ENCODE measurements at places on chromosomes 13 and 19.

DNA sequence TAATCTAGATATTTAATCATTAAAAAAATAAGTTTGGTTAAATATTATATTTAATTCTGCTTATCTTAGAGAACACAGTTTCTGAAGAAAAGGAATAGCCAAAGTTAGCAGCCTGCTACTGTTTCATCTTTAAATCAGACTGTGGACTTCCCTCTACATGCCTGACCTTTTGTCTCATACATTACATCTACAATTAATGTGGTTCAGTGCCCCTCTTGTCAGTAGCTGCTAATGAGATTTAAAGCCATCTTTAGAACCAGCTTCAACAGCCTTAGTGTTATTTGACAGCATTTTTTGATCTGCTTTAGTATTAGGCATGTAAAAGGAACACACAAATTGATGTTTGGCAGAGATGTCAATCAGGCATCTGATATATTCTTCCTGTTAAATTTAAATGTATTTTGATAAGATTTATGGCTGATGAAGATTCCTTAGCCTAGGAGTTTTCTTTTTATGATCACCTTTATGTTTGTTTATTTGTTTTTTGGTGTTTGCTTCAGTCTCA is 1925.8 kb upstream of the PRR20A start:
- DNase-seq, result no peak

DNA sequence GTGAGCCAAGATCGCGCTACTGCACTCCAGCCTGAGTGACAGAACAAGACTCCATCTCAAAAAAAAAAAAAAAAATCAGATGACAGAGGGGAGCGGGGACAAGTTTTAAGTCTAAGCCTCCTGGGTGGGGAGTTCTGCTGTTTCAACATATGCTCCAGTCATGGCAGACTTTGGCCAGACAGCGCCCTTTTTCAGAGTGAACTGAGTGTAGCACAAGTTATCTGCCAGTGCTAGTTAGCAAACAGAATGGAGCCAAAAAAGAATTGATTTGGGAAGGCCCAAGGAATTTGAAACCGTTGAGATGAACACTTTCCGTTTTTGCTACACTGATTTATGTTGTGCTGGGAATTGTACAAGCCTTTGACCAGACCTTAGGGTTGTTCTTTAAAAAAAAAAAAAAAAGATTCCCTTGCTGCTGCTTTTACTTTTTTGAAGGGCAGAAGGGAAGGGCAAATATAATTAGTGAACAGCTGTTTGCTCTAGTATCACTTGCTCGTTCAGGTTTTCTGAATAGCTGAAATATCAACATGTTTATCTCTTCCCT is 5.7 kb downstream of the ACTN4 start:
- DNase-seq, result no peak

DNA sequence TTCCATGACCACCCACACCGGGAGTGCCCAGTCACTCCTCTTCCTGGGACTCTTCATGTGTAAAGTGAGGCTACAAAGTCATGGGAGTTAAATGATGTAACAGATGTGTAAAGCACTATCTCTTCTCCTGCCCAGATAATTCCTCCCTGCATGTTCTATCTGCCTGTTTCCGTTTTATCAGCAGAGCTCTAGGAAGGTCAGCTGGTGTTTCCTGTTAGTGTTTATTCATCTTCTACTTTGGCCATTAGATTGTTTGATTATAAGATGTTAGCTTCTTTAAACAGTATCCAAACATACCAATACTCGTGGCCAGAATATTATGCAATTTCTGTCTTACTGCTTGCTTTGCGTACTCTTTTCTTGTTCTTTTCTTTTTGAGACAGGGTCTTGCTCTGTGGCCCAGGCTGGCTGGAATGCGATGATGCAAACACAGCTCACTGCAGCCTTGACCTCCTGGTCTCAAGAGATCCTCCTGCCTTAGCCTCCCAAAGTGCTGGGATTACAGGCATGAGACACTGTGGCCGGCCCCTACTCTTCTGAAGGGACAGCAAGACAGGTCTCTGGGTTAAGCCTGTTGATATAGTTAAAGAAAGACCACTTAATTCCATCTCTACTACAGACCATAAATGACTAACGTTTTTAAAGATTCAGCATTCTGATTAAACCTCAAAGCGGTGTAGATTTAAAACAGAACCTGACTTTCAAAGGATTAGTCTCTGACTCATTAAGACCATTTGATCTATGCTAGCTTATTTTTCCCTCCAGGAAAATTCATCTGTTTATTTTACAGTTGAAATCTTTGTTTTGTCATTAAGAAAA is 97.4 kb upstream of the AKAP11 start:
- DNase-seq, result no peak

GRCh38 chr13:23651887-23652286 is 81.7 kb downstream of the TNFRSF19 start:
- DNase-seq, result peak; percentile 16

- no peak for DNase-seq
These were observed 12.6 kb downstream of the QPCTL start for GRCh38 chr19:45705115-45705514.

DNA sequence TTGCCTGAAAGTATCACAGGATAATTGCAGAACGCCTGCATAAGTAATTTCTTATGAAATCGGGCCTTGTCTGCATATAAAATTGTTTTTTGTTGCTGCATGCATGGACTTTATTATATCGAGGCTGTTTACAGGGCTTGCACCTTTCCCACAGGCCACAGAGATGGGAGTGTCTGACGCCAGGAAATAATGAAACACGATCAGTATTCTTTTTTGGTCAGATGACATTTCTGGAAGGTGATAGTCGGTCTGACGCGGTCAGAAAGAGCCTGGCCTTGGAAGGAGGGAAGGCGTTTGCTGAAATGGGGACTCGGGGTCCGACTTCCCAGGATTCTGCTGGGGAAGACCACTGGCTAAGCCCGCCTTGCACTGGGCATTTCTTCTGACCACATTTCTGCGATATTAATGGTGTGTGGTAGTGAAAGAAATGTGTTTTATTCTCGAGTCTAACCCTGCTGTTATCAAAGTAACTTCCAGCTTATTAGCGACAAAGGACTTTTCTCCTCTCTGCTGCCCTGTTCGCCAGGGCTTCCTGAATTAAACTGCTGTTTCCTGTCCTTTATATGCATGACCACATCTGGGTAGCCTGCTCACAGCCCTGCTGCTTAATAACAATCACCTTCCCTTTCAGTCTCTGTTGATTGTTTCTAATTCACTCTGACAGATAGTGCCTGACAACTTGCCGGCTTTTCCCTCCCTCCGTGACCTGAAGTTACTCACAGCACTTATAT is 11.6 kb upstream of the ZNF536 start:
- no peak for DNase-seq

DNA sequence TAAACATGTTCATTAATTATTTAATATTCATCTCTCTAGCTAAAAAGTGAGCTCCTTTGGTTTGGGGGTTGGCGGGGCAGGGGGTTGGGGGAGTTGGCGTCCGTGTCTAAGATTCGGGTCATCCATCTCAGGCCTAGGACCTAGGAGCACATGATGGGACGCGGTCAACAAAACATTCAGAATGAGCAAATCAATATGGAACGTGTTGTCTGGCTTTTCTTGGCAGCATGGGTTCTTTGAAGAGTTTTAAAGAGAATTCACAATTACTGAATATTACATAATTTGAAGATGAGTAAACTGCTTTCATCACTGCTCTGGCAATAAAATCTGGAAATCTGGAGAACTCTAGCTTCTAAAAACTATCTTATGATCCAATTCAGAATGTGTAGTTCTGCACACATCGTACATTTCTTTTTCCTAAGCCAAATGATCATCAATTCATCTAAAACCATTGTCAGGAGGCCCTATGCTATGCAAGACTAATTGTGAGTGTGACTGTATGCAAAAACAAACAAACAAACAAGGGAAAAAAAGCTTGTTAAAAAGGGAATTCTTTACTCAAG is 5.4 kb upstream of the ARGLU1 start:
- DNase-seq, result no peak

- DNase-seq, result no peak
These were observed 8.0 kb downstream of the ABHD13 start for GRCh38 chr13:108226184-108226583.

- DNase-seq, result no peak
These were observed 249.0 kb downstream of the LHFPL6 start for GRCh38 chr13:39353988-39354387.

- no peak for DNase-seq
These were observed 147.9 kb downstream of the KATNAL1 start for GRCh38 chr13:30159446-30159839.

- DNase-seq, result no peak
These were observed 31.1 kb upstream of the ATP12A start for GRCh38 chr13:24648983-24649687.

DNA sequence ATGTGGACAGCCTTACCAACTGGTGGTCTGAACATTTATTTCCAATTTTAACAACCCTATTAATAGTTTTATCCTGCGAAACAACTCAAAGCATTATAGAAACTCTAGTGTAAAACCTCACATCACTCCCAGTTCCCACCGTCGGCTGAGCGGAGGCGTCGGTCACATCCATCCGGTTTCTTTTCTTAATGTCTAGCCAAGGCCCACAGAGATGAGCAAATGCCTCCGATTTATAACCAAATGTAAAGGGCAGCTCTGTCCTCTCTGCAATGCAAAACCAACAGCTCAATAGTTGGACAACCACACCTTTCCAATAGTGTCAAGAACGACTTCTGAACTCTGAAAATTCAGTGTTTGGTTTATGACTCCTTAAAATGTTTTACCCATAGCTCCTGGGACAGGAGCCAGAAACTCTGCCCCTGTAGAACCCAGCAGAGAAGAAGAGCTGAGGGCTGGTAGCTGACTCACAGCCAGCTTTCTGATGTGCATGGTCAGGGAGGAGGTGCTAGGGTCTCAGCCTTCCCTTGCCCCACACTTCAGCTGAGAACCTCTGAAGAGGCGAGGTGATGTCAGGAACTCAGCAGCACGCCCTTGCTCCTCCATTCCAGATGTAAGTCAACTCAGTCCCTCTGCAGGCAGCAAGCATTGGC is 90.2 kb upstream of the UQCRFS1 start:
- DNase-seq, result no peak

DNA sequence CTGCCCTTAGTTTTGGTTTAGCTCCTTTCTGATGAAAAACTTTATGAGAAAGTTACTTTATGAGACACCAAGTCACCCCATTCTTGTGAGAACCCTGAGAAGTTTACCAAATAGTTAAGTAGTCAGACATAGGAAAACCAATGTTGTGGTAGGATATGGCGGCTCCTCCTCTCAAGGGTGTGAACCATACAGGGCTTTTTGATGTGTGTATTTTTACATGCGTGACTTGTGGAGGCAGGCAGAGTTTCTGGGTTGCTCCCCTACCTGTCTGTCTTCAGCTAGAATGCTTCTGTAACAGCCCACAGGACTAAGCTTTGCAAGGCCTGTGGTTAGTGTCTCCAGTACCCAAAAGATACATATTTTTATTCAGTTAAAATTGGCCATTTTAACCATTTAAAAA is 18.3 kb downstream of the UBAC2 start:
- DNase-seq, result peak; percentile 71

GRCh38 chr19:8610936-8611300 is 403 bp upstream of the ADAMTS10 start:
- no peak for DNase-seq

DNA sequence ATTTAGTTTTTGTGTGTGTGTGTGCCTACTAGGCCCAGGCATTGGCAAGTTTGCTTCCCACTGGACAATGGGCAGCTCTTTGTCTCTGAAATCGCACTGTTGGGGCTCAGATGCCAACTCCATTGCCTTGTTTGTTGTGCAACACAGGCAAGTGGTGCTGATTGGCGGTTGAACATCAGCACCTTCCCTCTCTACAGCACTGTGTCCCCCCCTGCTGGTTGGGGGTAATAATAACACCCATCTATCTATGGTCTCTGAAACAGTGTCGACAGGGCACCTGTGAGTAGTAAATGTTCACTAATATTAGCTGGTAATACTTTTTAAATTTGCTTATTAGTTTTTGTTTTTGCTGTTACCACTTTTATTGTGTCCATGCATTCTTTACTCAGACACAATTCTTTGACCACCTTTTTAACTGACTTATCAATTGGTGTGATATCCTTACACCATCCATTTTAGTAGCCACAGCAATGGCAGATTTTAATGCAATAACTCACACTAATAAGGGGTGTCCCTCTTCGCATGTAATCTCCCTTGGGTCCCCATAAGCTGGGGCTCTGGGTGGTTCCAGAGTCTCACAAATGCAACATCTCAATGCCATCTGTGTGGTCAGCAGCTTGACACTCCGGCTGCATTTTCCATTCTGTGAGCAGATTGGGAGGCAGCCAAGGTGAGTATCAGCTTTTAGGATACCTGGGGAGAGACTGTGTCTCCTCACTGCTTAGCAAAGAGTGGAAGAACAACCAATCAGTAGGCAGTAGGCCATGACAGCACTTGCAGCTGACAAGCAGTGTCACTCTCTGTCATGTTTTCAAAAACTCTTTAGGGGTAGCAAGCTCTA is 47.7 kb upstream of the UQCRFS1 start:
- peak; percentile 31 for DNase-seq

DNA sequence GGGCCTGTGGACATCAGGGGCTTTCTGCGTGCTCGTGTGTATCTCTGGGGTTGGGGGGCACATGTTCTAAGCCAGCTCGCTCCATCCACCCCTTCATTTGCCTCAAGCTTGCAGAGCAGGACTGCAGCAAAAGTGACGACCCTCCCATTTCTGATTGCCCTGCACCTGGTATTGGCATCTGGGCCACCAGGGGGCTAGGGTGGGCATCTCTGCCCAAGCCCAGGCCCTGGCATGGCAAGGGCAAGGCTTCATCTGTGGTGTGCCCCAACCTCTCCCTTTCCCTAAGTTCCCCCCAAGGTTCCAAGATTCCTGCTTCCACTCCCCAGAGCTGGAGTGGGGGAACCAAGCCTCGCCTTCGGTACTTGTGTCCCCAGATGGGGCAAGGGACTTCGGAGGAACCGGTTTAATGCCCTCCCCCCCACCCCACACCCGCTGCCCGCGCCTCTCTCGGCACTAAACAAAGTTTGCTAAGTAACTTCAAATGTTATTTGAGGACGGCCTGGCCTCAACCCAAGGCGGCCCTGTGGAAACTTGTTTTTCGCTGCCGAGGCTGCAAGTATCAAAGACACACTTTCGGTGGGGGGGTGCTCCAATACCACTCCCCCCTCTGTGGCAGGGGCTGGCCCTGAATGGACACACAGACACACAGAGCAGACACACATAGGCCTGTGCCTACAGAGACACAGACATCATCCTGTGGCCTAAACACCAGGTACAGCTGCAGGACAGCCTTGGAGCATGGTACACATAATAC is 12.2 kb downstream of the NFIX start:
- DNase-seq, result no peak

DNA sequence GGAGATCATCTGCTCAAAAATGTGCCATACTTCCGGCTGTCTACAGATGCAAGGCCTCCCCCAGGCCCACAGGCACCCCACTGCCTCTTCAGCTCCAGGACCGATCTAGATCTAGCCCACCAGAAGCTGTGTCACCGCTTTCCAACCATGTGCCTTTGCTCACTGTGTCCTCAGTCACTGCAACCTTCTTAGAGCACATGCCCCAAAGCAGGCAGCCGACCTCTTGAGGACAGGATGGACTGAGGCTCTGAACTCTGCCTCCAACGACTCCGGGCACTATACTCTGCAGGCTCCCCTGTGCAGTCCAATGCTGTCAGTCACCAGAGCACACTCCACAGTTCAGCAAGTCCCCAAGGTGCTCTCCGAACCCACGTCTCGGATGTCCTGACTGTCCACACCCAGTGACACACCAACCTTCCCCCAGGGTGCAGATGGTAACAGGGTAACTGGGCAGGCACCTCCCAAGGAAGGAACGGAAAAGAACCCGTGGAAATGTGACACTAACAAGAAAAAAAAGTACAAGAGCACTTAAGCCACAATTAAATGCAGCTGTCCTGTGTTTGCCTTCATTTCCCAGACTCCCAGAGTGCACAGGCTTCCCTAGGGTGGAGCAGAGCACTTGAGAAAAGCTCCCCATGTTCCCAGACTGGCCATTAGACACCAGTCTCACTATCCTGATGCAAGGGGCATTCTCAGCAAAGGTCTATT is 4.8 kb downstream of the STK24 start:
- no peak for DNase-seq
